ENCODE measurements at places on chromosomes 13 and 19.

- DNase-seq: no peak
Measured at GRCh38 chr19:7676854-7677253, at the start of gene MCEMP1. TSS of gene MCEMP1 (plus strand) at chr19:7677090. CDS start at chr19:7677121, 31 bp downstream.

- no peak for DNase-seq
Measured at GRCh38 chr19:42252365-42253244, 2.3 kb downstream of the ERF start.

GRCh38 chr13:46343279-46343994 is 43.6 kb downstream of the RUBCNL start:
- DNase-seq: no peak

DNA sequence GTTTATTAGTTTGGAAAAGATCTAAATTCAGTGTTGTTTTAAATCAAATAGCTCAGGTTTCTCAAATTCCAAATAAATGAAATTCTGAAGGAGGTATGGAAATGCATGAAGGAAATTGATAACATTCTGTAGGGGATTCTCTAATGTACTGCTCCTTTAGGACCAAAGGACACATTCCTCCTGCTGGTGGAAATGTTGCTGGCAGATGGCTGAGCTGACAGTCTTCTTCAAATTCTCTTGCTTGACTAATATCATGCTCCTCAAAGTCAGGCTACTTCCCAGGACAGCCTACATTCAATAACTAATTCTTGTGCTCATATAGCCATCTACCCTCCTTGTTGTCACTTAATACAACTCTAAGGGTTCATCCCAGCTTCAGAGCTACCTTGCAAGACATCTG is 1118.5 kb downstream of the PCDH9 start:
- no peak for DNase-seq
